ENCODE measurements at places on chromosomes 2 and 18. TPM values are rescaled to one million over a fixed set of nuclear protein-coding genes. Genes with fewer than 3 reads are reported as not detected.

The CFAP65 gene
- not detected for total RNA-seq

The MC2R gene
- total RNA-seq = not detected

The MYO5B gene
- not detected for total RNA-seq

The UGT1A4 gene
- total RNA-seq = not detected

The ARHGAP28 gene
- total RNA-seq = not detected

The AOX1 gene
- total RNA-seq = not detected

The GPBAR1 gene
- 1.6 TPM for total RNA-seq

The GREB1 gene
- 0.31 TPM for total RNA-seq

The COL6A3 gene
- 1.3 TPM for total RNA-seq

The ELOA2 gene
- total RNA-seq = not detected

The TIA1 gene
- 45.3 TPM for total RNA-seq

The DNAJC5G gene
- not detected for total RNA-seq

The MOGAT1 gene
- not detected for total RNA-seq

The EDAR gene
- 9.4 TPM for total RNA-seq

The MAP3K2 gene
- 103 TPM for total RNA-seq

The CYTIP gene
- 474 TPM for total RNA-seq

The OTOS gene
- total RNA-seq = not detected

The C2orf66 gene
- not detected for total RNA-seq

The EN1 gene
- not detected for total RNA-seq

The CHAC2 gene
- total RNA-seq = 0.85 TPM

The BOLL gene
- total RNA-seq = not detected

The PROC gene
- total RNA-seq = 0.28 TPM
